Brain (organoid and tissue), 16 donors: ENCODE measurements at places on chromosomes 2 and 18.

GRCh38 chr2:109636317-109636716 is 22.2 kb downstream of the SOWAHC start:
- no peak for DNase-seq

GRCh38 chr2:31318361-31319336 is 84.7 kb downstream of the EHD3 start:
- DNase-seq: no peak

DNA sequence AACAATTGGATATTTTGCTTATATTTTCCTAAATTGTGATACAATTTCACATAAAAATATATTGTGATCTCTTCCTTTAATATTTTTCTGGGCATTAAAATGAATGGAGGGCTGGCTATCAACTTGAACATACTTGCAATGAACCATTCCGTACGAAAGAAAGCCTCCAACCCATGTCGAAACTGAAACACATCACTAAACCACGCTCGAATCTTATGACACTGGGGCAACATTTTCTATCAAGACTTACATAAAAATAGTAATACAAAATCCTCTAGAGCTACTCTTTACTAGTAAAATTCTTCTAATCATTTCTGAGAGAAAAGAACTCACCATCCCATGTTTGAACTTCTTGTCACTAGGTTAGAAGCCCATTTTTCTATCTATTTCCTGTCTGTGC is 132.8 kb upstream of the DOK6 start:
- DNase-seq: no peak

DNA sequence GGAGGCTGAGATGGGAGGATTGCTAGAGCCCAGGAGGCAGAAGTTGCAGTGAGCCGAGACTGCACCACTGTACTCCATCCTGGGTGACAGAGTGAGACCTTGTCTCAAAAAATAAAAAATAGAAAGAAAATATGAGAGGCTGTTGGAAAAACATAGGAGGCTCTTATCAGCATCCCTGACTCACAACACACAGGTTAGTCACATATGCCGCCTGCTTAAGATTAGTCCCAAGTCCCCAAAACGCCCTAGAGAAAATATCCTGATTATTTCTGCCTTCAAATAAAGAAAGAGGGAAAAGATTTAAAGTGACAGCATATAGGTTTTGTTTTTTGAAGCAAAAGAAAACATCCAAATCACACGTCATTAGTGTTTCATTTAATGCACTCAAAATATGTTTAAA is 29.8 kb upstream of the GALM start:
- no peak for DNase-seq

DNA sequence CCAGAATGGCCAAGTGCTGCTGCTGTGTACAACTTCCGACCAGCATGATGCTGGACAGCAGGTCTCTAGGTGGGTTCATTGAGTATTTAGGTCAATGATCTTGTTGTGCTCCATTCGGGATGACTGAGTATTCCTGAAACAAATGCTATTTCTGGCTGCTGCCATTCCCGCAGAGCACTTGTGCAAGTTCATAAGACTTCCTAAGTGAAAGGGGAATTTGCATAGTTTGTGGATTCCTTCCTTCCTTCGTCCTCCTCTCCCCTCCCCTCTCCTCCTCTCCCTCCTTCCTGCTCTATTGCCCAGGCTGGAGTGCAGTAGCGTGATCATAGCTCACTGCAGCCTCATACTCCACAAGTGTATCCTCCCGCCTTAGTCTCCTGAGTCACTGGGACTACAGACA is 40.4 kb downstream of the LDLRAD4 start:
- no peak for DNase-seq

GRCh38 chr18:78725426-78725825 is 254.2 kb upstream of the SALL3 start:
- no peak for DNase-seq

GRCh38 chr18:45557779-45558178 is 57.5 kb upstream of the SLC14A2 start:
- no peak for DNase-seq

DNA sequence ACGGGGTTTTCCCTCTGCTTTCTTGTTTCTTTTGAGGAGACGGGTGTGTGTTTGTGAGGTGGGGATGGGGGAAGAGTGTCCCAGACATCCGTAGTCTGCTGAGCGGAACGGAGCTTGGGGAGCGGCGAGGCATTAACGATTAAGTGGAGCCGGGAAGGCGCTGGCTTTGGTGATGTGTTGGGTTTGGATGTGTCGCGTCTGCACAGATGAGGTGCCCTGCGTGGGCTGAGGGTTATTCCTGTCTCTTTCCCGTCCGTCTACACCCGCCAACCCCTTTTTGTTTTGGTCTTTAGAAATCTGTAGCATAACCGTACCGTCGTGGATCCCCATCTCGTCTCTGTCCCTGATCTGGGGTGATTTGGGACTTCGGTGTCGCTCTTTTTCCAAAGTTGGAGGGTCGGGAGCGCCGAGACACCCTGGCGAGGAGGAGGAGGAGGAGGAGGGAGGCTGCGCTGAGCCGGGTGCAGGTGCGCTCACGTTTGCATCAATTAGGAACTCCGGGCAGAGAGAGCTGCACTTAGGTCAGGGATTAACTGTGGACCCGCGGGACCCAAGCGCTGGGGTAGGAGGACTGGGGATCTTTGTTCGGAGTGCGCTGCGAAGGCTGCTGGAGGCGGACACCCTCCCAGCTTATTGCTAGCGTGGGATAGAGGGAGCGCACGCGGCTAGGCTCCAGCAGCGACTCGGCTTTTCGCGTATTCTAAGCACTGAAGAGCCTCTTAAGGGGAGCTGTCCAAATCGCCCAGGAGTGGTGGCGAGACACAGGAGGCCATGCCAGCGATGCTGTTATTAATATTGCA is 720.3 kb downstream of the DPP10 start:
- DNase-seq: no peak

DNA sequence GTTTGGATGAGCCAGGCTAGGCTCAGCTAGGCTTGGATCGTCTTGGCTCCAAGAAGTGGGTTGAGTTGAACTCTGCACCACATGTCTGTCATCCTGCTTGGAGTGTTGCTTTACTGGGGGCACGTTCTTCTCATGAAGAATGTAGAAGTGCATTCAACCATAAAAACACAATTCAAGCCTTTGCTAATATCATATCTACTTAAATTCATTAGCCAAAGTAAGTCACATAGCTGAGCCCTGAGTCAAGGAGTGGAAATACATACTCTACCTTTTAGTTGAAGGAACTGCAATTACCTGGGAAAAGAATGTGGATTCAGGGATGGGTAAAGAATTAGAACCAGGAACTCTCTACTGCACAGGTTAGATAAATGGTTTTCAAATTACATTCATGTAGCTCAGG is 360.4 kb upstream of the KCNH7 start:
- no peak for DNase-seq

- DNase-seq: no peak
Observed at GRCh38 chr2:150663143-150663542, 175.7 kb upstream of the RND3 start.

DNA sequence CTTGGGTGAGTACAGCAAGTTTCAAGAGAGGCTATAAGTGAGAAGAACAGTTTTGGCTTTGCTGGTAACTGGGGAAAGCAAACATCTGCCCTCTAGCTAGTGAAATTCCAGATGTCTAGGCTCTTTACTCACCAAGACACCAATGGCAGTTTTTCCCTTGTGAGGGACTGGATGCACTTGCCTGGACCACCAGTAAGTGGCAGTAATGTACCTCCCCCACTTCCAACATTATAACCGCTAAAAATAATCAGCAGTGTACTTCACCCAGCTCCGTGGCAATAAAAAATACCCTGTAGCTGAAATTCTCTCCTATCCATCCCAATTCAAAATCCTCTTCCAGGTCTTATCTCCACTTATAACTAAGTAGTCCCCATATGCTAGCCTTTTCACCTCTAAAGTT is 383.9 kb downstream of the ARHGAP15 start:
- peak; percentile 27 for DNase-seq

- no peak for DNase-seq
Observed at GRCh38 chr2:25418944-25419677, 77.4 kb upstream of the DNMT3A start.

DNA sequence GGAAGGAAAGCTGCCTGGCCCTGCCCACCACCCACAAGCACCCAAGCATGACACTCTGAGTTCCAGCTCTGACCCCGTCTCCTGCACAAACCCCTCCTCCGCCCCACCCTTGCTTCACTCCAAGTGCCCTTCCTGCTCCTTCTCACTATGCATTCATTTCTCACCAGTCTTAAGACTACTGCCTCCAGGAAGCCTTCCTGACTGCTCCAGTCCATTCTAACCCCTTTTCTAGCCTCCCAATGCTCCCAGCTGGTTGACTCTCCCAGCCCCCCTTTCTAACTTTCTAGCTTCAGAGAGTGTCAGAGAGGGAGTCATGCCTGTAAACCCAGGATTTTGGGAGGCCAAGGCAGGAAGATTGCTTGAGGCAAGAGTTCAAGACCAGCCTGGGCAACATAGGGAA is 8.2 kb upstream of the NAGK start:
- no peak for DNase-seq

DNA sequence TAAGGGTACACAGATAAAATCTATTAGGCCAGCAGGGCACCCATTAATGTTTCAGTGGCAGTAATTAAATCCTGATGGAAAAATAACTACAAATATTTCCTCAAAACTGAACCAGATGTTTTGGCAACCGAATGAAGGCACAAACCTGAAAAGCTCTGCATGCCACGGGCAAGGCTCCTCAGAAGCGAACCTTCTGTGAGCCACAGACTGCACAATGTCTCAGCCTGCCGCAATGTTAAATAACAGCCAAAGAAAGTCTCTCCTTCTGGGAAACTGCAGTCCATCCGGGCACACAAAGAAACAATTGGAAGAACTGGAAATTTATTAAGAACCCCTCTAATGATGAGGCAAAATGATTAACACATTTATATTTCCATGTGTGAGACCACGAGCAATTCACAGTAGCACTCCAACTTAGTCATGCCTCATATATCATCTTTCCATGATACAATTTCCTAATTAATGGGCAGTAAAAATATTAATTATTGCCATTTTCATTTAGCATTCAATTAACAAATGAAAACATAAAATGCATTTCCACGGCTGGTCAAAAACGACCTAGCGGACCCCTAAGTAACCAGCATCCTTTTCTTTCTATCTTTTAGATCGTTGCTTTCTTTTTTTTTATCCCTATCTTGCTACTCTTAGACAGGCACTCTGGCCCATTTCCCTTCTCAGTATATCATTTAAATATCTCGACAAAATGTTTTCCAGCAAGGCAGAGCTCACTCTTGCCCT is 237.5 kb downstream of the EPHA4 start:
- no peak for DNase-seq

DNA sequence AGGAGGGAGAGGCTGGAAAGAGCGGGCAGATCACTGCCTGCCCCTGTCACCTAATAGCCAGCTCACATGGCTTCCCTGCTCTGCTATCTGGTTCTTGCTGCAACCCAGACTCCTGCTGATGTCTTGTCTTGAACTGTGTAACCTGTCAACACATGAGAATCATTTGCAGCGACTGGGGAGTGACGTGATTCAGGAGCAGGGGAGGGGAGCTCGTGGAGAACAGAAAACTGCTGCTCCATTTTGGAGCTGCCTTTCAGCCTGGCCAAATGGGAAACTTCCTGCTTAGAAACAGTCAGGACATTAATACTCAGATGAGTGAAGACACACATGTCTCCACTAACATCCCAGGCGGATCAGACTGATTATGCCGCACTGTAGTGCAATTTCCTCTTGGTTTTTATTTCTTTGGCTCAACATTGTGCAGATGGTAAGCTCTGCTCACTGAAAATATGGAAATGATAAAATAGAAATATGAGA is 38.1 kb downstream of the RPL37A start:
- peak; percentile 55 for DNase-seq

DNA sequence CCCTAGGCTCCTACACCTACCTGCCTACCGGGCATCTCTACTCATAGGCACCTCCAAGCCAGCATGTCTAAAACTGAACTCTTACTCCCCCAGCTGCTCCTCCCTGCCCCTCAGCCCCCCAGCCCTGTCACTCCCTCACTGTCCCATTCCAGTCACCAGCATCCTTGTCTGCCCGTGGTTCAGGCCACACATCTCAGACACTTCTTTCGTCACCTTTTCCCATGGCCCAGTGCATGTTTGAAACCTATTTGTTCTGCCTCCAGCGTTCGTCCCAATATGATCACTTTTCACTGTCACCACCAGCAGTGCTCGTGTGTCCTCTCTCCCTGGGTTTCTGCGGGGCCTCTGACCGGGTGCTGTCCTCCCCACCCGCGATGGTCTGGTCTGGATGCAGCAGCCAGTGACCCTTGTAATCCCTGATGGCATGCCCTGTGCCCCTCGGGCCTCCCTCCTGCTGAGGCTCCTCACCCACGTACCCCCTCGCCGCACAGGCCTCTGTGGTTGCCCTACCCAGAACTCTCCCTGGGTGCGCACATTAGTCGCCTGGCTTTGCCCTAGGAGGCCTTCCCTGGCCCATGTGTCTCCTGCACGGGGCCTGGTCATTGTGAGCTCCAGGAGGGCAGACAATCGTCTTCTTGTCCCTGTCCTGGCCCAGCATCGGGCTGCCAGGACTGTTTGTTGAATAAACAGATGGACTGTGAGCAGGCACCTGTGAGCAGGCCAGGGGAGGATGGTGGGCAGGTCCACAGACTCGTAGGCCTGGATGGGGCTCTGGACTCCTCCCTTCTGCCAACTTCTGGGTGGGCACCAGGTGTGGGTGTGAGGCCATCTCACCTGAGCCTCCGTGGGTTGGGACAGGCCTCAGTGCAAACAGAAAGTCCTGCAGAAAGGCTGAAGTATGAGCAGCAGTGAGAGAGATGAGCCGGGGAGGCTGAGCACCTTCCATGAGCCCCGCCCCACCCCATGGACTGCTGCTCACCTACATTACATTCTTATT is 15.5 kb downstream of the LDLRAD4 start:
- DNase-seq: no peak

GRCh38 chr18:79355433-79356335 is 40.0 kb upstream of the NFATC1 start:
- no peak for DNase-seq

DNA sequence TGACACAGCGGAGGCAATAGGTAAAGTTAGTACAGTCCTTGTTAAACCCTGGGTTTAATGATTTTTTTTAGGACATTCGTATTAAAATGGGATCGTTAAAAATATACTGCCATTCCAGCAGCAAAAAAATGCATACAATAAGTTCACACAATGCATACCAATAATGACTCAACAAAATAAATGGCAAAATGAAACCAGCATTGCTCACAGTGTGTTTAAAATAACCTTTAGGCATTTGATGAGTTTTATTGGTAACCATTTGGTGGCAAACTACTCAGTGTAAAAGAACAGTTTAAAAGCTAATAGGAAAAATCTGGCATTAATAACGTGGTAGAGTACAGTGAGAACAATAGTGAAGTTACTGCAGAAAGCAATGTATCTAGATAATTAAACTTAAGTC is 539.0 kb upstream of the PIK3C3 start:
- no peak for DNase-seq
